ENCODE measurements at places on chromosomes 6 and 20.

DNA sequence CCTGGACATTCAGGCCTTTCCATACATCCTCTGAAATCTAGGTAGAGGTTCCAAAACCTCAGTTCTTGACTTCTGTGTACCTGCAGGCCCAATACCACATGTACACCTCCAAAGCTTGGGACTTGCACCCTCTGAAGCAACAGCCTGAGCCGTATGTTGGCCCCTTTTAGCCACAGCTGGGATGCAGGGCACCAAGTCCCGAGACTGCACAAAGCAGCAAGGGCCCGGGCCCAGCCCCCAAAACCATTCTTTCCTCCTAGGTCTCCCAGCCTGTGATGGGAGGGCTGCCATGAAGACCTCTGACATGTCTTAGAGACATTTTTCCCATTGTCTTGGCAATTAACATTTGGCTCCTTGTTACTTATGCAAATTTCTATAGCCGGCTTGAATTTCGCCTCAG lies 107.4 kb upstream of the FRMD1 start:
- no peak for DNase-seq

DNA sequence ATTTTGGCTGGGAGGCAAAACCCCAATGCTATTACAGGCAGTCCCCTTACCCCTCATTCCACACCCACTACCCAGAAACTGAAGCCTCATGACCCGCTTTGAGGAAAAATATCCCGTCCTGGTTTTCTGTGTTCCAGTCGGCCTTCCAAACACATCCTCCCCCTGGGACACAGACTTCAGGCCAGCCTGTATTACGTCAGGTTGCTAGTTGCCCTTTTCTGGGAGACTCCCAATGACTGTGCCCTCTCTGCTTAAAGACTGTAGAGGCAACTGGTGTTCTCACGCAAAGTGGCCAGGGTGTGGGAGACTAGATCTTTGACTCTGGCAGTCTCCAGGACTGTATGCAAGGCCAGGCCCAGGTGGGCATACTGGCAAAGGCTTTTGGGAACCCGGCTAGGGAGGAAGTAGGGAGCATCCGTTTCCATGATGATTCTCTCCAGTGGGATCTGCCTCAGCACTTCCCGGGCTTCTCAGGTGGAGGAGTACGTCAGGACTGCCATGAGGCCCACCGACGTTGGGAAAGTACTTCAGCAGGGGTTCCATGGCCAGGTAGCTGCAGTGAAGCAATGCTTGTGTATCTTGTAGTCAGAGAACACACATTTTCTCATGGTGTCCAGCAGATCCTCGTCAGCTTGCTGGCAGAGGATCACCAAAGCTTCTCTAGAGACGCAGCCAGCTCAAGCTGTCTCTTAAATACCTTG lies 34.9 kb downstream of the DYNLT1 start:
- no peak for DNase-seq

- no peak for DNase-seq
These were observed 27.7 kb upstream of the SLC22A1 start for GRCh38 chr6:160093946-160094345.

DNA sequence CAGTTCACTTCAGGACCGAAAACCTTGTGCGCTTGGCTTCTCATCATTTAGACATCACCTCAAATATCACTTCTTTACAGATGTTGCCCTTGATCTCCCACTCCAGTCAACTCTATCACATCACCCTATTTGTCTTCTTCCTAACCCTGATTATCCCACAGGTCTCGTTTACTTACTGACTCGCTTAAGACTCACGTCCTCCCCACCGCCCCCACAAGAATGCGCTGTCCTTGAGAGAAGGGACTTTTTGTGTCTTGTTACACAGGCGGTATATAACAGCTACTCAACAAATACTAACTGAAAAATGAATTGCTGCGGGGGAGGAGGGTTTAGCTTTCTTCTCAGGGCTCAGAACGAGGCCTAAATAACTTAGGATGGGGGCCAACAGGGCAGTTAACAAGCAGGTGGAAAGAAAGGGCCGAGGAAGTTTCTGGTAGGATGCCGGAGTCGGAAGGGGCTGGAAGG lies 527 bp downstream of the TOMM34 start:
- no peak for DNase-seq

GRCh38 chr6:51585264-51585663 lies 502.1 kb downstream of the PKHD1 start:
- no peak for DNase-seq

GRCh38 chr6:137967689-137968454 lies 100.8 kb downstream of the TNFAIP3 start:
- DNase-seq: no peak

DNA sequence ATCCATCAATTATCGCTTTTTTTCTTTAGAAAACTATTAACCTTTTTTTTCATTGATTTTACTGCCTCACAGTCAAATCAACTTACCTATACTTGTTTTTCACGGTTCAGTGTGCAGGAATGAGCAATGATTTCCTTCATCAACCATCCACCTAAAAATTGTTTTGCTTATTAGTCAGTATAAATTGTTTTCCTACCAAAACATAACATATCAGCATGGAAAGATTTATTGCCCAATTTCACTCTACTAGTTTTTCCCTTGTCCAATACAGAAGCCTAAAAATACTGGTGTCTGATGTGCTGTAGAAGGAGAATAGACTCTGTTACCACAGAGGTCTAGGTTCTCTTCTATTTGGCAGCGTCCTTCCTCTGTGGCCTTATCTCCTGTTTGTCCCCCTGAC lies 558.2 kb upstream of the CITED2 start:
- no peak for DNase-seq

GRCh38 chr6:43089467-43089866 lies 13.4 kb downstream of the PTK7 start:
- DNase-seq: no peak

GRCh38 chr20:43681991-43682410 lies 15.1 kb downstream of the MYBL2 start:
- DNase-seq: no peak

GRCh38 chr6:75079589-75079988 lies 126.3 kb downstream of the COL12A1 start:
- DNase-seq: no peak

GRCh38 chr20:5970381-5970780 lies 19.9 kb downstream of the MCM8 start:
- no peak for DNase-seq

GRCh38 chr6:7241160-7241559 lies 71.8 kb downstream of the SSR1 start:
- no peak for DNase-seq

- peak; percentile 66 for DNase-seq
These were observed 1.1 kb downstream of the ACTL10 start for GRCh38 chr20:33667676-33668465.

- no peak for DNase-seq
These were observed 105.9 kb downstream of the HIVEP2 start for GRCh38 chr6:142838821-142839685.

- DNase-seq: no peak
These were observed 48.2 kb upstream of the REV3L start for GRCh38 chr6:111531185-111531584.

- no peak for DNase-seq
These were observed 9.8 kb upstream of the CBFA2T2 start for GRCh38 chr20:33480048-33480447.

GRCh38 chr6:135128268-135128914 lies 52.7 kb upstream of the MYB start:
- DNase-seq: peak; percentile 7

DNA sequence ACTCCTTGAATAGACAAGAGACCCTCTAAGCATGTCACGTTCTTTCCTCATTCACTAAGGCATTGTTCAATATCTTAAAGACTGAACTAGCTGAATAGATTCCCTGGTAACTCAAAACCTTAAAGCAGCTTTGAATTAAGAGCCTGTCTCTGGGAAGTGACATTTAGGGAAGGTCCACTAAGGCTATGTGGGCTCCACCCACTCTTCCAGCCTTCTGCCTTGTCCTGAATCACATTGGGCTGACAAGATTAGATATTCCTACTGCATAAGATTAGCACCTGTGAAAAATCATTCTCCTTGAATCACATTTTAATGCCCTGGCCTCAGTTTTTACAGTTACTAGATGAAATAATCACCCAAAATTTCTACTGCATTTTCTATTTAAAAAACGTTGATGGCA lies 36.3 kb downstream of the CLIC5 start:
- no peak for DNase-seq

GRCh38 chr6:75103431-75103830 lies 102.4 kb downstream of the COL12A1 start:
- DNase-seq: no peak

GRCh38 chr20:33991502-33991901 lies 2.2 kb upstream of the RALY start:
- no peak for DNase-seq

DNA sequence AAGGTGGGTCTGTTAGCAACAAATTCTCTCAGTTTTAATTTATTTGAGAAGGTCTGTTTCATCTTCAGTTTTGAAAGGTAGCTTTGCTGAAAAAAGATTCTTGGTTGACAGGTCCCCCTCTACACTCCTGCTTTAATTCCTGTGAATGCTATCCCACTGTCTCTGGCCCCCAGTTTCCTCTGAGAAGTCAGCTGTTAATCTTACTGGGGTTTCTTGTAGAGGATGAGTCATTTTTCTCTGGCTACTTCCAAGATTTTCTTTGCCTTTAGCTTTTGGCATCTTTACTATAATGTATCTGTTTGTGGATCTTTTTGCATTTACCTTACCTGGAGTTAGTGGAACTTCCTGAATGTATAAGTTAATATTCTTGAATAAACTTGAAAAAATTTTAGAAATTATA lies 122.7 kb downstream of the MMS22L start:
- no peak for DNase-seq

DNA sequence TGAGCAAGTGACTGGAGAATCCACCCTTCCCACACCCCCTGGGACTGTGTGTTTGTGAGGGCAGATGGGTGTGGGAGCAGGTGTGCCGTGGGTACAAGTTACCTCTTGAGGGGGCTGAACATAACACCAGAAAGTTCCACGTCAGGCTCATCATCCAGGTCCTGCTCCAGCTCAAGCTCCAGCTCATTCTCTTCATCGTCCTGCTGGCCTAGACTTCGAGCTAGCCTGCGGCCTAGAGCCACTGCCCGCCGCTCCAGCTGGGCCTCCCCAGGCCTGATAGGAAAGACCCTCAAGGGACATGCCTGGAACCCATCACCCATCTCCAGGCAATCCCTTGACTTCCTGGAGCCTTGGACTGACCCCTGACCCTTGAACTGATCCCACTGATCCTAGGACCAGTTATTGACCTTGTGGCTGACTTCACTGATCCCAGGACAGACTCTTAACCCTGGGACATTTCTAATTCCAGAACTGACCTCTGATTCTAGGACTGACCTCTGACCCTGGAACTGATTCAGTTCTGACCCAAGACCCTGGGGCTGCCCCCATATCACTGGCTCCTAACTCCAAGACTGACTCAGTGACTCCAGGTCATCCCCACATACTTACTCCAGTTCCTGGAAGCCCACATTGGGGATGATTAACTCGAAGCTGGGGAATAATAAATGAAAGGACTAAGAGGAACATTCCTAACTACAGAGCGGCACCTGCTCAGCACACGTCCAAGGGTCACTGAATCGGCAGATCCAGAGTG lies 11.8 kb upstream of the SPAG4 start:
- DNase-seq: no peak

DNA sequence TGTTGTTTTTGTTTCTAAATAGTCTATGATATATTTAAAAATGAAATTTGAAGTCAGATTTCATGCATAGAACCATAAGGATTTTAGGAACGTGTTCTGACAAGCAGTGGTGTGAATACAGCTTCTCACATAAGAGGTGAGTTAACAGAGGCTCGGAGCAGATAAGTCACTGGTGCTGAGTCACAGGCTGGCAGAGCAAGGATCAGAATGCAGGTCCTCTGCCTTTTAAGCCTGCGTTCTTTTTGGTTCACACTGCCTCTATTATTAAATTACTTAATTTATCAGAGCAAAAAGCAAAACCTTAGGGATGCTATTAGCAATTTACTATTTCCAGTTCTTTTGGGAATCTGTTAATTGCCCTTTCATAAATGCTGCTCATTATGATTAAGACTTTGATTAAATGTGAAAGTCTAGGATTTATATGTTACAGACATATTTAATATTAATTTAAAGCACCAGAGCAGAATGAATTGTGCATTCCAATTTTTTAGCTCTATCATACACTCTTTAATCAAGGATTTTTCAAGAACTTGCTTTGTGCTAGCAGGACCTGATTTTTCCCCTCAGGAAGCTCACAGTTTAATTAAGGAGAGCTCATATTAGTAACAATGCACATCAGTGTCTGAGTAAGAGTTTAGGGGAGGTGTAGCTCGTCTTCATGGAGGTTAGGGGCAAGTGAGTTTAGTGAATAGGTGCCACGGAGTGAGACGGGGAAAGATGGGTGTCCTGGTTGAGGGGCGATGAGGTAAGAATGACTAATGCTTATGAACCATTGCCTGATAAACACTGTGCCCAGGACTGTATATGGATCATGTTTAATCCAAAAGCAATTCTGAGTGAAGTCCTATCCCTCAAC lies 212.7 kb upstream of the AGPAT4 start:
- DNase-seq: no peak

GRCh38 chr6:20208687-20209378 lies 3.4 kb downstream of the MBOAT1 start:
- no peak for DNase-seq

DNA sequence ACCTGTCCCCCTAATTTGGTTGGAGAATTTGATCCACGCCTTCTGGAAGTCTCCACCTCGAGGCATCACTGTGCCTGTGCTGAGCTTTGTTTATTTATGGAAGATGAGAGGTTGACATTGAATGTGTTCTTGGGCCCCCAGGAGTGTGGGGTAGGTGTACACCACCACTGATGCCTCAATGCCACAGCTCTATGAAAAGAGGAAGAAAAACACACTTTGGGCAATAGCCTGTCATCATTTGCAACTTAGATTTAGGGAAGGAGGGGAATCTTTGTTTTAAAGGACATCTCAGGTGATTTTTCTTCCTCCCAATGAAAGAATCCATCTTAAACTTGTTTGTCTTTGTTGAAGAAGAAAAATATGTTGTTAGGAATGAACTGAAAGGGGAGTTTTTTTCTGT lies 42.6 kb downstream of the TBC1D7 start:
- DNase-seq: no peak

GRCh38 chr6:18343741-18344140 lies 43.4 kb upstream of the RNF144B start:
- DNase-seq: no peak

- no peak for DNase-seq
These were observed 48.8 kb downstream of the PRR18 start for GRCh38 chr6:166259296-166259977.

- DNase-seq: no peak
These were observed 332.0 kb downstream of the NRN1 start for GRCh38 chr6:5674721-5675120.

DNA sequence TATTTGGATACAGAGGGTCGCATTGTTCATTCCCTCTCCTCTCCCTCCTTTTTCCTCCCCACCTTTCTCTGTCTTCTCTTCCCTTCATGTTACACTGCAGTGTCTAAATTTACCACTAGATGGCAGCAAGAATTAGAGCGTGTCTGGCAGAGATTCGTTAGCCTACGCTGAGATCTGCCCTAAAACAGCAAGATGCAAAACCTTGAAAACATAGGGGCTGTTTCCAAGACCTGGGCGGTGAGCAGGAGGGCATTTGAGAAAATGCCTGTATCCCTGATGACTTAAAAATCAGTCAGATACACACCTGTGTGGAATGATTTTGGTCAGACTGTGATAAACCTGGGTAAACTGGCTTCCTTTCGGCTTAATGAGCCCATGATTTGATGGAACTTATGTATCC lies 101.5 kb upstream of the ISM1 start:
- DNase-seq: peak; percentile 0

Data from activated CD8-positive, alpha-beta memory T cell treated with anti-CD3 and anti-CD28 coated beads for 1 hour (primary cell).